Cortex of kidney (tissue), 1 donor: ENCODE measurements at places on chromosomes 1 and 21.

- no peak for DNase-seq
These were observed 66.2 kb downstream of the VPS13D start for GRCh38 chr1:12296016-12296415.

DNA sequence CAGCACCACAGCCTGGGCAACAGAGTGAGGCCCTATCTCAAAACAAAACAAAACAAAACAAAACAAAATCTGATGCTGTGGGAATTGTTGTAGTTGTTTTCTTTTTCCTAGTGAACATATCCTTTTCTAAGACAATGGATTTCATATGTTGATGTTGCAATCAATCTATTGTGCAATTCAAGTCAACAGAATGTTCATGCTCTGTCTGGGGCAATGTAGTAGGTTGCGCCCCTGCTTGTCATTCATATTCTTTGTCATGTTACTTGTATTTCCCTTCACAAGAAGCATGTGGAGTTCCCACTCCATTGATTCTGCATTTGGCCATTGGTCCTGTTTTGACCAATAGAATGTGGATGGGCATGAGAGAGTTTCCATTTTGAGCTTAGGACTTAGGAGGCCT, 223.9 kb downstream of the DUSP10 start:
- DNase-seq, result no peak

DNA sequence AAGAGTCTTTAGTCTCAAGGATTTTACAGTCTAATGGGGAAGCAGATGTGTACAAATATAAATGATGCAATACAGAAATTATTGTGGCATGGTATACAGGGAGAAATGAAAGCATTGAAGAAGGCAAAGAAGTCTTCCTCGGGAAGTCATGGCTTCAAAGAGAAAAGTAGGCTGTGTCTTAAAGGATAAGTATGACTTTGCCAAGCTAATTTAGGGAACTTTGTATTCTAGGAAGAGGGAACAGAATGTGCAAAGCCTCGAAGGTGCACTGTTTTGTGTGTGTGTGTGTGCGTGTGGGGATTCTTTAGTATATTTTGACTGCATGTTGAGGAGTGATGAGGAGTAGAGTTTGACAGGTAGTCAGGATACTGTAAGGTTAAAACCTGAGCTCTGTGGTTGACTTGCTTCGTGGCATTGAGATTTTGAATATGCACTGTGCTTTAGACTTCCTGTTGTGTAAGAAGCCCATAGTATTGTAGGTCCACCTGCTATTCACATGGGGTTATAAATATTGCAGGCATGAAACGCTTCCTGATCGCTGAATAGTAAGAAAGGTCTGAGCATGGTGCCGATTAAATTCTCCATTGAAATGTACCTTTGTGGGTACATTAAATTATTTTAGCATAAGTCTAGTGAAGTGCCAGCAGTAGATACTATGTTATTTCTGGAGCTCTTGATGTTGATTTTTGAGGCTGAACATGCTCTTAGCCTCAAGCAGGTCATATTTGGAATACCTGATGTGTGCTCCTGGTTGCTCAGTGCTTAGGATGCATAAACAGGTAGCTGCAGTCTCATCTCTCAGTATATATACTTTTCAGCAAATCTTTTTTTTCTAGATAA, 8.0 kb downstream of the SMAP2 start:
- DNase-seq, result no peak

DNA sequence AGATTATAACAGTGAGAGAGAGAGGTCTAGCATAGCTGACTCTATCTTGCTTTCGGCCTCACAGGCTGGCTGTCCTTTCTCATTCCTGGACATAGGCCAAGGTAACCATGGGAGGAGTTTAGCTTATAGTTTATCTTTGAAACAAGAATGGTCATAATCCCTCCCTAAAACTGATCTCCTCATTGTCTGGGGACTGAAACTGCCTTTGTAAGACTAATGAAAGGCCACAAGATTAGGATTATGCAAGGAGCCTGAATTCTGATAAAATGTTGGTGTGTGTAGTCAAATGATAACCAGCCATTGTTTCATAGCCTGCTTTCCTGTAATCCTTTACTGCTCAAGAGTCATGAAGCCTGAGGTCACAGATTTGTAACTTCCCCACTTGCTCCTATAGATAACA, 131.9 kb upstream of the LYPLAL1 start:
- no peak for DNase-seq

DNA sequence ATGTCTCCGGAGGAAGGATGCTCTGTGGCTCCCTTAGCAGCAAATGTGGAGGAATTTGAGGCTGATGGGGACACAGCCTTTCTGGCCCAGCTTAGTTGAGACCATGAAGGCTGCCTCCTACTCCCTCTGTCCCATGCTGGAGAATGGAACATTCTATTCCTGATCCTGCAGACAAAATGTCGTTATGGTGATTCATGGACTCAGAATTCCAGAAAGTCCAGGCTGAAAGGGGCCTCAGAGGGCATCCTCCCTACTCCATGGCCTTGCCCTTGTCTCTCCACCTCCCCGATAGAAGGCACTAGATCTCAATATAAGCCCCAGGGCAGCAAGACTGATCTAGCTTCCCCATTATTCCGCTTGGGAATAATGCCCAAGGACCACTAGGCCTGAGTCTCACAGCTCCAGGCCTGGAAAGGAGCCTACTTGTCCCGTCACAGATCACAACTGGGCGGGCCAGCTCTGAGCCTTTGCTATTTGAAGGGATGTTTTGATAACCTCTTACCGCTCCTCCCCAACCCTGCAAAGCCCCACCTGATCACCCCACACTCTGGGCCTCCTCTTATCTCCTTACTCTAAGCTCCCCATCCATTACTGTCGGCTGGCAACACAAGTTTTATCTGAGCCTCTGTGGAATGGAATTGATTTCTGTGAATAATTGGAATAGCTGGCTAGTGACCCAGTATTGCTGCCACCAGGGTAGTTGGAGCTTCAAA, 52.8 kb upstream of the TRABD2B start:
- no peak for DNase-seq

GRCh38 chr1:98054367-98054701, 133.5 kb upstream of the DPYD start:
- DNase-seq, result no peak

DNA sequence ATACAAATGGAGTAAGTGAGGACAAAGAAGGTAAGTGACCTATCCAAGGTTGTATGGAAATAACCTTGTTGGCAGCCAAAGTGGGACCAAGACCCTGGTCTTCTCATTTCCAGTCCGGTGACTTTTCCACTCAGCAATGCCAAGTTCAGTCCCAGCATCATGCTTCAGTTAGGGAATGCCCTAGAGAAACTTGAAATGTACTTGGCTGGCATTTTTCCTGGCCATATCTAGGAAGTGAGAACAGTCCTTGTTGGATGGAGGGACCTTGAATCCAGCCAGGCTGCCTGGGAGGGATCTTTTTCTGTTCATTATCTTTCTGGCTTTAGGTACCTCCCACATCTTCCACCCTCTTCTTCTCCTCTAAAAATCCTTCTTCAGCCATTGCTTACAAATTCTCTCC, 76.8 kb upstream of the UBE2U start:
- DNase-seq, result no peak

- DNase-seq, result no peak
These were observed 182.2 kb downstream of the DHRS3 start for GRCh38 chr1:12435639-12436344.

- no peak for DNase-seq
These were observed 62.8 kb downstream of the SLX9 start for GRCh38 chr21:45002381-45003204.

- DNase-seq, result no peak
These were observed 55.1 kb downstream of the PCBP3 start for GRCh38 chr21:45698493-45699184.

- DNase-seq, result no peak
These were observed 10.9 kb downstream of the LRP8 start for GRCh38 chr1:53316766-53317581.

DNA sequence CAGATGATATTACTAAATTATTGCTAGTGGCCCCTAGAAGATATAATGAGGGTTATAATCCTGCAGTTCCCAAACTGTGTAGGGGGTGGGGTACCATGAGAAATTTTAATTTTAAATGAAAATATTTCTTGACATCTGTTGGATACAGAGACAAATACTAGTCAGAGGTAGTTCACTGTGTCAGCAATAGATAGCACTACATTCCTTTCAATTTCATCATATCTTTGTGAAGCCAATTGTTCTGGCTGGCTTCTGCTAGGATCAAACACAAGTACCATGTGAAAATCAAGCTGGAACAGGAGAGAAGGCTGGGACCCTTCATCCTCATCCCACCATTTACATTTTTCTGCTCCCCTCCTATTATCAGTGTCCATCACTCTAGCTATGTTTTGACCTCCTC, 208.1 kb downstream of the USH2A start:
- no peak for DNase-seq

DNA sequence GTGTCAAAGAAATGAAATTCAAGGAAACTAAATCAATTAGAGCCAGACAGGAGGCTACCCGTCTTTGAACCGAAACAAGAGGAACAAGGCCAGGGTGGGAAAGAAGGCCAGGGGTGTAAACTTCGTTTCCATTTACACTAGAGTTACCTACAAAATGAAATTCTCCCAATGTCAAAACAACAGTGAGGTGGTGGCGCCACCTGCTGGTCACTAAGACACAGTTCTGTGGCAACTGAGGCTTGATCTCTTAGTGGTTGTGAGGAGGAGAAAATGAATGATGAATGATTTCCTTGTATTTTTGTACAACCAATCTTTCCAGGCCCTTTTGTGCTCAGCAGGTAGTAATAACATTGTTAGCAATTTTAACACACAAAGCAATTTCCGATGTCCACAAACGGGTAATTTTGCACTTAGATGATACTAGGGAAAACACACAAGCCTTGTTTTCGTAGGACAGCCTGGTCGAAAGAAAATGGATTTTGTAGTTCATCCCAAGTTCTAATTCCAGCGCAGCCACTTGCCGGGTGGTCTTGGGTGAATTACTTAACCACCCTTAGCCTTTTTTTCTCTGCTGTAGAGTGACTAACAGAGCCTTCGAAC, 54.8 kb upstream of the SOD1 start:
- no peak for DNase-seq

DNA sequence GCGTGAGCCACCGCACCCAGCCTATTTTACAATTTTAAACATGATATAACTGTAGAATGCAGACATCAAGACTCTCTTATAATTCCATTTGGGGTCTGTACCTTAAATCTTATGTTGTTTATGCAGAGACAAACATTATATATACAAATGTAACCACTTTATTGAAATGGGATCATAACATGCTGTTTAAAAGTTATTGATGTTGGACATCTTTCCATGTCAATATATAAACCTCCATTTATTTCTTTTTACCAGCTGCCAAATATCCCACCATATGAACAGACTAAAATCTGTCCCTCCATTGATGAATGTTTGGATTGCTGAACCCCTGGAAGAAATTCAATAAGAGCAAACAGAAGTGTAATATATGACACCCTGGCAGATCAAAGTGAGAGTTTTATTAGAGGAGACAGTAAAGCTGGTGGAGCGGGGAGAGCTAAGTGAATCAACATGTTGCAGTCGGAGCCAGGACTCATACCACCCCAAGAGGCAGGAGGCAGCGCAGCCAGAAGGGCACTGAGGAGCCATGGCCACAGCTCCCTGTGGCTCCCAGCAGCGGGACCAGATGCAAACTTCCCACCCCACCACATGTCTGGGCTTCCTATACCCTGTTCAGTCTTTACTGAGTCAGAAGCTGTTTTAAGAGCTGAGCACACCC, 4.7 kb upstream of the PCSK9 start:
- DNase-seq, result no peak

DNA sequence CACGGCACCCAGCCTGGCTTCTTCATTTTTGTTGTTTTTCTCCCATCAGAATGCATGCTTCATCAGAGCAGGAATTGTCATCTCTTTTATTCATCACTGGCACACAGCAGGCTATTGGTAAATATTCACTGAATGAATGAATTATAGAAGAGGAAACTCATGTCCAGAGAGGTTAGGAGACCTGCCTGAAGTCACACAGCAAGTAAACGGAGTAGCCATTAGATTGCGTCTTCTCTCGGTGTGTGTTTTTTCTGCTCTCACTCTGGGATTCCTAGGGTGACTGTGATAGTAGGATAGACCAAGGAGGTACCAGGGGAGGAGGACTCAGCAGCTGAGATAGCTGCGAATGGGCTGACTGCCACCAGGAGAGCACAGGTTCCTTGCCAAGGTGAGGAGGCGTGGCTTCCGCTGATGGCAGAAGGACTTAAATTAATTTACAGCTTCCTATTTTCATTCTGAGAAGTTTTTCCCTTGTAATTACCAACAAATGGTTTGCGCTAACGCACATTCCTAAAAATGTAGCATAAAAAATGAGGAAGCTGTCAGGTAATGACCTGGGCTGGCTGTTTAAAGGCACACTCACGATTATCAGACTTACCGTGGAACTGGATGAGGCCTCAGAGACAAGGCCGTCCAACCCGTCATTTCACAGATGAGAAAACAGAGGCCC, 4.5 kb upstream of the NCMAP start:
- DNase-seq, result no peak

GRCh38 chr1:107474877-107475612, 334.2 kb downstream of the NTNG1 start:
- DNase-seq, result no peak

DNA sequence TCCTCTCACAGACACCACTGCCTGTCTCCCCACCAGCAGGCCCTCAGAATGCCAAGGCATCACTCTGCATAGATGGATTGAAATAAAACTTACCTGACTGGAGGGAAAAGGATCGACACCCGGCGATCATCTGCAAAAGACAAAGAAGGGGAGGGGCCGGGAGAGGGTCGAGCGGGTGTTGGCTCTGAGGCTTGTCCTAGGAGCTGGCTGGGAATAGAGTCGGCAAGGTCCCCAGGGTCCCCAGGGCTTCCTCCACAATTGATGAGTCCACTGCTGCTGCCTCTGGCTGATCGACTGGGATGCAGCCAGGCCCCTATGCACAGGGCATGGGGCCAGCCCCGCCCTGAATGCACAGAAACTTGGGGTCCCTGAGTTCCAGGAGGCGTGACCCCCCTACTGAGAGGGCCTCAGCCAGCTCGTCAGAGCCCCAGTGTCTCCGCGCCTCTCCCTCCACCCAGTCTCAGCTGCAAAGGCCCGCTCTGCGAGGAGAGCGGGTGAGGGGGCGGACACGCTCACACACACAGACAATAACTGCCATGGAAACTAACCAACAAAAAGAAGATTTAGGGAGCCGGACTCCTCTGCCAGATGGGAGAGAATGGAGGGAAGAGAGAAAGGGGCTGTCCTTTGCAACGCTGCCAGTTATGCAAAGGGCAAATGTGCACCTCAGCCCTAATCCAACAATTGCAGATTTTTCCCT, at the start of gene KLHDC8A:
KLHDC8A (minus strand) TSS at position 483 of the 700 bp plus-strand sequence. CDS start 13,318 bp downstream, outside the sequence.
- no peak for DNase-seq

GRCh38 chr1:2078170-2078569, 28.0 kb downstream of the PRKCZ start:
- no peak for DNase-seq

GRCh38 chr1:21264898-21265297, 25.4 kb downstream of the ECE1 start:
- DNase-seq, result no peak
